Activated B cell treated with CpG ODN at 0.5 μM for 24 hours (primary cell): ENCODE measurements at places on chromosomes 7 and 10.

DNA sequence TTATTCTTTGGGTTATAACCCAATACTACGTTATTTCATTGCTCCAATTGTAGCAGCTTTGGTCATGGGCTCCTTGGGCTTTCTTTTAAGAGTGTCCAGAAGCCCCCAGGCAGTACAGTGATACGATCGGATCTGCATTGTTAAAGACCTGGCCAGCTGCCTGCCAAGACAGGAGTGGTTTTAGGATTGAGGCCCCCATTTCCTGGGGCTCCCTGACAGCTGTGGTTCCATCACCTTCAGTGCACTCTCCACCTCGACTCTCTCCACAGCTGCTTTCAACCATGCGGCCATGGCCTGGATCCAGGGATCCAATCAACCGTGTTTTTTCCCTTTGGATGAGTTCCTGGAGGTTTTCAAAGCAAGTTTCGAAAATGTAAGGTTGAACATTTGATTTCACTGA is 123.4 kb upstream of the BTBD16 start:
- no peak overlapping the region for H3K4me3 ChIP-seq
- no peaks in the 10 kb centered on the region for H3K36me3 ChIP-seq
- H3K4me1 ChIP-seq: no peaks in the 10 kb centered on the region
- H3K27me3 ChIP-seq: no peaks in the 10 kb centered on the region

GRCh38 chr7:100065452-100066186 is 15.9 kb downstream of the ZNF3 start:
- no peak overlapping the region for H3K27ac ChIP-seq
- peaks cover 60% of the 10 kb centered on the region for H3K36me3 ChIP-seq
- H3K4me1 ChIP-seq: no peaks in the 10 kb centered on the region
- no peak for DNase-seq
- no peaks in the 10 kb centered on the region for H3K27me3 ChIP-seq

GRCh38 chr10:22988581-22989360 is 60.9 kb downstream of the ARMC3 start:
- peaks cover 8% of the 10 kb centered on the region for H3K4me1 ChIP-seq
- H3K27ac ChIP-seq: peak overlapping the region; percentile 10
- DNase-seq: peak; percentile 28
- peaks cover 11% of the 10 kb centered on the region for H3K27me3 ChIP-seq
- H3K4me3 ChIP-seq: no peak overlapping the region

GRCh38 chr7:92485267-92485892 is 7.6 kb upstream of the ERVW-1 start:
- H3K27me3 ChIP-seq: no peaks in the 10 kb centered on the region
- H3K27ac ChIP-seq: no peak overlapping the region
- DNase-seq: no peak

DNA sequence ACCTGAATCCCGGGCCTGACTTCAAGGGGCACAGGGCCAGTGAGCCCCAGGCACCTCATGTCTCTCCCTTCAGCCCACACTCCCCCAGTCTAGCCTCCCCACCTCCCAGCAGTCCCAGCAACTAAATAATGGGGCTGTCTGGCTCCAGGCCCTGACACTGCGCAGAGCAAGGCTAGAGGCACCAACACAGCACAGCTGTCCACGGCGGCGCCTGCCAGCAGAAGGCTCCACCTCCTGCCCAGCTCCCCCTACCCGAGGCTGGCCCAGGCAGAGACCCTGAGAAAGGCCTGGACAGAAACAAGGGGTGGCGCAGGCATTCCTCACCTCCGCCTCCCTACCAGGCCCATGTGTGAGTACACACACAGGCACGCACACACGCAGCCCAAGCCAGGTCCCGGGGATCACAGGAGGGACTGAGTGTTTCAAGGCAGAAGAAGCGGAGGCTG is 6.1 kb downstream of the KCNH2 start:
- H3K4me3 ChIP-seq: no peak overlapping the region
- H3K27me3 ChIP-seq: peaks cover 22% of the 10 kb centered on the region
- no peaks in the 10 kb centered on the region for H3K36me3 ChIP-seq
- peaks cover 29% of the 10 kb centered on the region for H3K4me1 ChIP-seq
- no peak for DNase-seq

- peaks cover 21% of the 10 kb centered on the region for H3K36me3 ChIP-seq
- H3K27ac ChIP-seq: peak overlapping the region; percentile 95
- peak overlapping the region; percentile 21 for H3K4me3 ChIP-seq
- peaks cover 100% of the 10 kb centered on the region for H3K4me1 ChIP-seq
- H3K27me3 ChIP-seq: no peaks in the 10 kb centered on the region
- no peak for DNase-seq
Observed at GRCh38 chr10:95834406-95834805, 73.4 kb upstream of the CC2D2B start.

GRCh38 chr7:77734659-77735421 is 38.6 kb downstream of the RSBN1L start:
- peaks cover 32% of the 10 kb centered on the region for H3K36me3 ChIP-seq
- H3K4me3 ChIP-seq: no peak overlapping the region
- no peak overlapping the region for H3K27ac ChIP-seq

- H3K4me1 ChIP-seq: peaks cover 21% of the 10 kb centered on the region
- peaks cover 15% of the 10 kb centered on the region for H3K27me3 ChIP-seq
- peak overlapping the region; percentile 74 for H3K4me3 ChIP-seq
- H3K36me3 ChIP-seq: no peaks in the 10 kb centered on the region
Observed at GRCh38 chr7:101017064-101017777, 2.7 kb upstream of the MUC17 start.

- H3K4me3 ChIP-seq: no peak overlapping the region
- H3K27ac ChIP-seq: no peak overlapping the region
- H3K4me1 ChIP-seq: no peaks in the 10 kb centered on the region
- no peak for DNase-seq
- peaks cover 68% of the 10 kb centered on the region for H3K36me3 ChIP-seq
Observed at GRCh38 chr10:132712743-132713142, 73.2 kb downstream of the NKX6-2 start.

DNA sequence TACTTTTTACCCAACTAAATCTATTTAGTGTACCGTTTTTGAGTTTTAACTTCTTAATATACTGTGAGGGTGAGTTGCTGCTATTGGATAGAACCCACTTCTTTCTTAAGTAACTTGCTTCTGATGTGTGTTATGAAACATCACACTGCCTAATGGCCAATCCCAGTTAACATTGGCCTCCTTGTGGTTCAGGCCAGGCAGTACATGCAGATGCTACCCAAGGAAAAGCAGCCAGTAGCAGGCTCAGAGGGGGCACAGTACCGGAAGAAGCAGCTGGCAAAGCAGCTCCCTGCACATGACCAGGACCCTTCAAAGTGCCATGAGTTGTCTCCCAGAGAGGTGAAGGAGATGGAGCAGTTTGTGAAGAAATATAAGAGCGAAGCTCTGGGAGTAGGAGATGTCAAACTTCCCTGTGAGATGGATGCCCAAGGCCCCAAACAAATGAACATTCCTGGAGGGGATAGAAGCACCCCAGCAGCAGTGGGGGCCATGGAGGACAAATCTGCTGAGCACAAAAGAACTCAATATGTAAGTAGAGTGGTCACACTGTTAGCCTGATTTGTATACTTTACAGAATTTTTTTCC is 39.7 kb downstream of the TES start:
- peaks cover 5% of the 10 kb centered on the region for H3K4me1 ChIP-seq
- H3K36me3 ChIP-seq: peaks cover 81% of the 10 kb centered on the region
- H3K27ac ChIP-seq: no peak overlapping the region
- H3K4me3 ChIP-seq: no peak overlapping the region

- no peaks in the 10 kb centered on the region for H3K36me3 ChIP-seq
- no peak overlapping the region for H3K27ac ChIP-seq
- H3K4me1 ChIP-seq: peaks cover 18% of the 10 kb centered on the region
- no peak overlapping the region for H3K4me3 ChIP-seq
- peaks cover 11% of the 10 kb centered on the region for H3K27me3 ChIP-seq
Observed at GRCh38 chr10:110655320-110655719, 11.2 kb downstream of the RBM20 start.

GRCh38 chr7:102080019-102080433 is 206.6 kb upstream of the SH2B2 start:
- no peak overlapping the region for H3K4me3 ChIP-seq
- no peak overlapping the region for H3K27ac ChIP-seq
- no peak for DNase-seq
- H3K4me1 ChIP-seq: peaks cover 3% of the 10 kb centered on the region
- no peaks in the 10 kb centered on the region for H3K27me3 ChIP-seq

GRCh38 chr10:8498881-8499280 is 444.4 kb downstream of the GATA3 start:
- H3K27me3 ChIP-seq: no peaks in the 10 kb centered on the region
- no peak overlapping the region for H3K4me3 ChIP-seq
- H3K27ac ChIP-seq: no peak overlapping the region
- DNase-seq: no peak
- H3K4me1 ChIP-seq: no peaks in the 10 kb centered on the region

GRCh38 chr7:116232350-116232749 is 22.0 kb downstream of the TES start:
- H3K27ac ChIP-seq: peak overlapping the region; percentile 31
- H3K4me1 ChIP-seq: peaks cover 56% of the 10 kb centered on the region
- peaks cover 20% of the 10 kb centered on the region for H3K36me3 ChIP-seq

GRCh38 chr7:58316-58715 is 134.1 kb upstream of the FAM20C start:
- H3K27me3 ChIP-seq: peaks cover 4% of the 10 kb centered on the region
- H3K4me1 ChIP-seq: peaks cover 2% of the 10 kb centered on the region
- DNase-seq: no peak
- no peak overlapping the region for H3K4me3 ChIP-seq
- no peak overlapping the region for H3K27ac ChIP-seq

DNA sequence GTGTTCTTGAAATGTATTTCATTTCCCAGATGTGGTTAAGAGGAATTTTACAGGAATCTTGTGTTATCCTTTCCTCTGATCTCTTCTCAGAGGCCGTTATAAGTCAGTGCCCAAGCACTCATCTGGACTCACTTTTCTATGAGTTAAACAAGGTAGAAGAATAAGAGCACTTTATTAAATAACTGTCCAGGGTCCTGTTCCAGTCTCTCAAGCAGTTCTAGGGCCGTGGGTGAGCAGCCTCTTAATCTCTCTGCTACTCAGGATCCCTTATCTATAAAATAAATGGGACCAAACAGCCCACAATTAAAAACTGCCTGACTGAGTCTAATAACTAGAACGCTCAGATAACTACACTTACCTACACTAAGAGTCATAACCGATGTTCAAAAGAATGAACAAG is 111.2 kb downstream of the OSBPL3 start:
- no peak overlapping the region for H3K4me3 ChIP-seq
- no peak for DNase-seq
- no peak overlapping the region for H3K27ac ChIP-seq
- H3K27me3 ChIP-seq: no peaks in the 10 kb centered on the region
- H3K4me1 ChIP-seq: peaks cover 17% of the 10 kb centered on the region

- H3K27me3 ChIP-seq: peaks cover 14% of the 10 kb centered on the region
- H3K36me3 ChIP-seq: no peaks in the 10 kb centered on the region
- H3K27ac ChIP-seq: no peak overlapping the region
- no peak for DNase-seq
Observed at GRCh38 chr7:43077732-43078391, 34.6 kb upstream of the HECW1 start.

DNA sequence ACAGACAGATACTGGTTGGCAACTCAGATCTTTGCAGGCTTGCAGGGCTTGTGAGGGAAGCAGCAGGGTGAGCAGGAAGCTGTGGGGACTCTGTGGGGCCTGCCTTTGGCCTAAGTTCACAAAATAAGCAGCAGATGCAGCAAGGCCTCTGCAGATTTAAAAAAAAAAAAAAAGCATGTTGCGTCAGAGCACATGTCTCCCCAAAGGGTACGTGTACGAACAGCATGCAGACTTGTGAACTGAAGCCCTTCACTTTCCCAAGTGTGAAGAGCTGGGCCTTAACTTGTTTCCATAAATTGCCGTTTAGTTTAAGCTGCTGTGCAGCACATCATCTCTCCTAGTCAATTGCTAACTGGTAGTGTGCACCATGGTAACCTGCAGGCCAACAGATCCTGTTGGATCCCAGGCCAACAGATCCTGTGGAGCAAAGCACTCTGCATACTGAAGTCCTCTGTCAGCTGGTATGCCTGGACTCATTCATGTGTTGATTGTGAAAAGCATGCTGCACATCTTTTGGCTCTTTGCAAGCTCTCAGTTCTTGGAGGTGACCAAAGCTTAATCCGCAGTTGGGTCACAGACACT is 10.8 kb upstream of the XPNPEP1 start:
- no peak overlapping the region for H3K27ac ChIP-seq
- H3K36me3 ChIP-seq: no peaks in the 10 kb centered on the region
- peaks cover 12% of the 10 kb centered on the region for H3K27me3 ChIP-seq
- no peak overlapping the region for H3K4me3 ChIP-seq
- no peaks in the 10 kb centered on the region for H3K4me1 ChIP-seq

GRCh38 chr10:68877482-68878110 is 23.5 kb upstream of the DDX50 start:
- H3K4me3 ChIP-seq: no peak overlapping the region
- no peak for DNase-seq
- H3K27me3 ChIP-seq: no peaks in the 10 kb centered on the region
- no peaks in the 10 kb centered on the region for H3K4me1 ChIP-seq

DNA sequence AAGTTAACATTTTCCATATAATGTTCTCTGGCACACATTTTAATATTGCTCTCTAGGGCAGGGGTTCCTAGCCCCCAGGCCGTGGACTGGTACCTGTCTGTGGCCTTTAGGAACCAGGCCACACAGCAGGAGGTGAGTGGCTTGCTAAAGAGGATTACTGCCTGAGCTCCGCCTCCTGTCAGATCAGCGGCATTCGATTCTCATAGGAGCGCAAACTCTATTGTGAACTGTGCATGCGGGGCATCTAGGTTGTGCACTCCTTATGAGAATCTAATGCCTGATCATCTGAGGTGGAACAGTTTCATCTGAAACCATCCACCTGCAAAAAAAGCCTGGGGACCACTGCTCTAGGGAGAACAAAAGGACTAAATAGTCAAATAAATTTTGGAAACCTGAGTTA is 65.7 kb downstream of the EXOC6 start:
- H3K4me1 ChIP-seq: no peaks in the 10 kb centered on the region
- peaks cover 40% of the 10 kb centered on the region for H3K36me3 ChIP-seq
- H3K27ac ChIP-seq: no peak overlapping the region
- H3K4me3 ChIP-seq: no peak overlapping the region

- peak overlapping the region; percentile 24 for H3K27ac ChIP-seq
- peaks cover 49% of the 10 kb centered on the region for H3K4me1 ChIP-seq
- peaks cover 16% of the 10 kb centered on the region for H3K36me3 ChIP-seq
- DNase-seq: no peak
Observed at GRCh38 chr10:132578287-132578951, 40.8 kb downstream of the INPP5A start.

DNA sequence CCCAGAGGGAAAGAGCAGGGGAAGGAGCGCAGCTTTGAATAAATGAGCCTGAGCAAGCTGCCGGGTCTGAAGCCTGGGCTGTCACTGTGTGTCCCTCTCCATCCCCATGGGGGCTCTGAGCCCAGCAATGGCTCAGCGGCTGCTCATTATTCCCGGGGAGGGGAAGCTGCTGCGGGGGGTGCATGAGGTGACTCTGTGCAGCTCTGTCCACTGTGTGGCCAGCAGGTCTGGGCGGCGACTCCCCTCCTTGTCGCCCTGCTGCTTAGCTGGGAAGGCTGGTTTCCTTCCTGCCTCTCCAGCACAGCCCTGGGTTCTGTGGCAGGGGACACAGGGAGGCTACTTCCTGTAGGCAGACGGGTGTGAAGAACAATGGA is 234.2 kb downstream of the PRPF18 start:
- DNase-seq: no peak
- H3K27ac ChIP-seq: no peak overlapping the region
- H3K4me1 ChIP-seq: peaks cover 19% of the 10 kb centered on the region
- no peaks in the 10 kb centered on the region for H3K36me3 ChIP-seq
